Cerebellar nuclear complex (tissue), 1 donor: ENCODE measurements at places on chromosomes 13 and 19.

- DNase-seq = no peak
These were observed 40.6 kb downstream of the FBN3 start for GRCh38 chr19:8108560-8109445.

DNA sequence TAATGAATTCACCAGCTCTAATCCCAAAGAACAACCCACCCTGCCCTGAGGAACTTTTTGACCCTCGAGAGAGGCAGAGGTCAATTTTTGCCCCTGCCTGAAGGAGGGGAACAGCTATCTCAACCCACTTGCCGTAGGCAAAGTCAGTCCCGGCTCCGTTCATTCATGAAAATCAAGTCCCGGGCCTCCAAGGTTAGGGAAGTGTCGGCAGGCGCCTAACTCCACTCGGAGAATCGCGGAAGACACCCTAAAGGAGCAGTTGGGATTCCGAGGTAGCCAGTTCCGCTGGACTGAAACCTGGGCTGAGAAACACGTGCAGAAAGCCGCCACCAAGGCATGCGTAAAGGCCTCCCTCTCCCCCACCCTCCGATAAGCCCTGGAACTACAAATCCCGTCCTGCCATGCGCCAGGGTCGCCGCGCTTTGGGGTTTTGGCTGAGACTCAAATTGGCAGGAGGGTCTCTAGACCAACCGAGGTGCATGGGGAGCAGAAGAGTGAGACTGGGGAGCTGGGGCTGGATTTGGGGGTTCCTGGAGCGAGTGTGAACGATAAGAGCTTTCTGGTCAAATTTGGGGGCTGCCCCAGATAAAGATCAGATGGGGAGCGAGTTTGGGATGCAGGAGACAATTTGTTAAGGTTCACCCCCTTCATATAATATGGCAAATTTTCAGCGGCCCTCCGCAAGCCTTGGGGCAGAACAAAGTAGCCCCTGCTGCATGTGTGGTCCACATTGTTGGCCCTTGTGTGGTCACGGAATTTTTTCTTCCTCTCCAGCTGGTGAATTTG, at the start of gene TNPO2:
Gene TNPO2 (minus strand): TSS at position 292 of the 786 bp plus-strand sequence. CDS start 2,955 bp downstream, outside the sequence.
- peak; percentile 1 for DNase-seq

DNA sequence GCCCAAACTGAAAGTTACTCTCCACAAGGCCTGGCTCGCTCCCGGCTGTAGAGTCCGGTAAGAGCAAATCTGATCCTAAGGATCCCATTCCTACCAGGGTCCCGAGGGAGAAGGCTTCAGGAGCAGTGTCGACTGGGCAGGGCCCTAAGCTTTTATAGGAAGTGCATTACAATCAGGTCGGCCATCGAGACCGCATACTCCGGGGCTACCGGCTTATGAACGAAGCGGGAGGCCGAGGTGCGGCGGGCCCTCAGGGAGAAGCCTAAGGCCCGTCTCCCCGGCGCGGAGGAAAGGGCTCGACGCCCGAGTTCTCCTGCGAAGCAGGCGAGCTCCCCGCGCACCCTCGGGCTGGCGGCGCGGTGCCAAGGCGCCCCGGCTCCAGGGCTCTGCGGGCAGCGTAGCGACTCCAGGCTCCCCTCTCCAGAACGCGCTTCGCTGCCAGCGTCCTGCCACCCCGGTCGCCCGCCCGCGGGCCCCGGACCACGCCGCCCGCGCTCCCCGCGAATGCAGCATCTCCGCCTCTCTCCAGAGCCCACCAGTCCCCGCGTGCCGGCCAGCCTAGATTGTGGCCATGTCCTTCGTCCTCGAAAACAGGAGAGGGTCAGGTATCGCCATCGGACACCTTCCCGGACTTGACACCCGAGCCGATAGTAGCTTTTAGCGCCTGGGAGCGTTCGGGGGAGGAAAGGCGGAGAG, 1.4 kb downstream of the EFNB2 start:
- DNase-seq = no peak

DNA sequence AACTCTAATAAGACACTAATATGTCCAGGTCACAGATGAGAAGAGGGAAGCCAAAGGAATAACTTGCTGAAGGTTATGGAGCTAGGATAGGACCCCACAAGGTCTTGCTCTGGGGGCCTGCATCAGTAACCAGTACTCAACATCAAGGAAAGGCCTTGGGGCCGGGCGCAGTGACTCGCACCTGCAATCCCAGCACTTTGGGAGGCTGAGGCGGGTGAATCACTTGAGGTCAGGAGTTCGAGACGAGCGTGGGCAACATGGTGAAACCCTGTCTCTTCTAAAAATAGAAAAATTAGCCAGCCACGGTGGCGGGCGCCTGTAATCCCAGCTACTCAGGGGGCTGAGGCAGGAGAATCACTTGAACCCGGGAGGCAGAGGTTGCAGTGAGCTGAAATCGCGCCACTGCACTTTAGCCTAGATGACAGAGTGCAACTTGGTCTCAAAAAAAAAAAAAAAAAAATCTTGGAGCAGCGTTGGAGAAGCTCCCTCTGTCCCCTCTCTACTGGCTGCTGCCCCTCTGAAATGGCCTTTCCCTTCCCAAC, 1.8 kb downstream of the LONP1 start:
- no peak for DNase-seq

DNA sequence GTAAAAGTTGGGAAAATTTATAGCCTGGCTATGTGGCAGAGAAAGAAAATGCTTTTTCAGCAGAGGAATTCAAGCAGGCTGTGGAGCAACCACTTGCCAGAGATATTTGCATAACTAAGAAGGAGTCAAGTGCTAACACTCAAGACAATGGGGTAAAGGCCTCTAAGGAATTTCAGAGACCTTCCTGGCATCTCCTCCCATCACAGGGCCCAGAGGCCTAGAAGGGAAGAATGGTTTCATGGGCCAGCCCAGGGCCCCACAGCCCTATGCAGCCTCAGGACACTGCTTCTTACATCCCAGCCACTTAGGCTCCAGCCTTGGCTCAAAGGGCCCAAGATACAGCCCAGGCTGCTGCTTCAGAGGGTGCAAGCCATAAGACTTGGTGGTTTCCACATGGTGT, 14.3 kb downstream of the SLC15A1 start:
- no peak for DNase-seq

- DNase-seq = no peak
These were observed 106.2 kb downstream of the TUBA3C start for GRCh38 chr13:19075418-19075817.

DNA sequence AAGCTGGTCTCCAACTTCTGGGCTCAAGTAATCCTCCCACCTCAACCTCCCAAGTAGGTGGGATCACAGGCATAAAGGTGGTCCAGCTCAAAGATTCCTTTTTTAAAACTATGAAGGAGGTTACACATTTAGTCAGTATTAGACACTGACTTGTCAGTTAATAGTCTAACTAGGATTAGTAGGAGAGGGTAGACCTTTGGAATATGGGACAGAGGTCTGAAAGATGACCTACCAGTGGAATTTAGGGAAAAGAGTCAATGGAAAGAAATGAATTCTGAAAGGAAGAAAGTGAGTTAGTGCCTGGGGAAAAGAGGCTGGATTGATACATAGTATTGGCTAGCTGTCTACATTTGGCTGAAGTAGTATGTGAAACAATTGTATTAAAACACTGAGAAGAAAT, 220.7 kb downstream of the MZT1 start:
- DNase-seq = no peak

- no peak for DNase-seq
These were observed 428.6 kb downstream of the RFC3 start for GRCh38 chr13:34246511-34246910.

- DNase-seq = no peak
These were observed 4.2 kb downstream of the NRTN start for GRCh38 chr19:5809053-5809452.

GRCh38 chr19:6216996-6217751, 62.6 kb downstream of the MLLT1 start:
- DNase-seq = no peak

GRCh38 chr19:47124937-47125668, 5.5 kb upstream of the SAE1 start:
- DNase-seq = peak; percentile 68

GRCh38 chr19:45879055-45879454, 6.9 kb downstream of the IRF2BP1 start:
- DNase-seq = no peak
